Omental fat pad (tissue), 4 donors: ENCODE measurements at places on chromosomes 5 and 9. TPM values are rescaled to one million over a fixed set of nuclear protein-coding genes. Genes with fewer than 3 reads are reported as not detected.

The BTNL3 gene
- 0.50 TPM for total RNA-seq

The FOCAD gene
- 57.4 TPM for total RNA-seq

The ZFP2 gene
- total RNA-seq = 5.8 TPM

The TAF9 gene
- 52.8 TPM for total RNA-seq

The ADCY2 gene
- 2.4 TPM for total RNA-seq

The CNTNAP3B gene
- 13.8 TPM for total RNA-seq

The C9 gene
- not detected for total RNA-seq

The KIF20A gene
- total RNA-seq = 0.37 TPM

- DNase-seq = peak; percentile 8
Observed at GRCh38 chr9:37920471-37921167, 16.7 kb upstream of the SLC25A51 start.

DNA sequence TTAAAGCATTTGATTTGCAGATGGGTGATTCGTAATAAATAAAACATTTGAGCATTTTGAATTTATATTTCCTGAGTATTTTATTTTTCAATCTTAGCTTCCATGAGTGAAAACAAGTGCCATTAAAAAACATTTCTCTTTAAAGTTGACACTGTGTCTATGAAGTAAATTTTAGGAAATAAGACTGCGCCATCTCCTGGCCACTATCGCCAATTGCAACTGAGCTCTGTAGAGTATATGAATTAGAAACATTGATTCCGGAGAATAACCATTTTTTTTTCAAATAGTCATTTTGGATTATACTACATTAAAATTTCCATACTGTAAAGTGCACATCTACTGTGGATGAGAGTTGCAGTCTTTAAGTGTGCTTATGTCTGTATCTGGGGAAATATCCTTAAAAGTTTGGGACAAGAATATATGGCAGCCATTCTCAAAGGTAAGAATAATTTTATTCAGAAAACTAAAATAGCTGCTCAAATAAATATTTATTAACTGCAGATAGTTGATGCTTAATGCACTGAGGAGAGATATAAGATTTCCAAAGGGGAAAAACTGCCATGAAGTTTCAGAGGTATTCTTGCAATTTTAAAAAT, 5.9 kb downstream of the DMRTA1 start:
- DNase-seq = peak; percentile 35

- no peak for DNase-seq
Observed at GRCh38 chr5:8600843-8601242, 731.9 kb downstream of the MTRR start.

DNA sequence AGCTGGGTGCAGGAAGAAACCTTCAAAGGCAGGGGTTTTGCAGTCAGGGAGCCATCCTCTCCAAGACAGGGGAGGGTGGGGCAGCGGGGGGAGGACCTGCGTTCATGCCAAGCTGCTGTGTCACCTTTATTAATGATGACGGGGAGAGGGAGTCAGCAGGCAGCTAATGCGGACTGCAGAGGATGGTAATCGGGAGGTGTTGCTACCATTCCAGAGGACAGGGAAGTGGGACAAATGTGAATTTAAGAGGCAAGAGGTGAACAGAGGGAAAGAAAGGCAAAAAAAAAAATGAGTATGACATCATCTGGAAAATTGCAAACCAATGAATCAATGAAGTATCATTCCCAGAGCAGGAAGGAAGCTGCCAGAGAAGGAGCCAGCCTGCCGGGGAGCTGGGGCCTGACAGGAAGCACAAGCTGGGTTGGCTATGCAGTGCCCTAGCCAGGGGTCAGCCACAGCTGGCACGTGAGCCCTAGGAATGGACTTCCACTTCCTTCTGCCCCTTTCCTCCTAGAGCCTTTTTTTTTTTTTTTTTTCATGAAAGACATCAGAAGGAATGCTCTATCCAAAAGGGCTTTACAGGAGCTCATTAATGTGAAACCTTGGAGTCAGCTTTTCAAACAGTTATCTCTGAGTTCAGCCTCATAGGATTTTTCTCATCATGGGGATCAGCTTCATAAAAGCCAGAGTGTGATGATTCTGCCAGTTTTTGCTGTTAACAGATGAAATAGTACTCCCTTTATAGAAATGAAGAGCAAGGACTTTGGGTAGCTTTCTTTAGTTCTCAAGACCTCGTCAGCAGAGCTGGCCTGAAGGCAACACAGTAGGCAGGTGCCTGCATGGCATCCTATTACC, 9.2 kb downstream of the INSYN2B start:
- no peak for DNase-seq

DNA sequence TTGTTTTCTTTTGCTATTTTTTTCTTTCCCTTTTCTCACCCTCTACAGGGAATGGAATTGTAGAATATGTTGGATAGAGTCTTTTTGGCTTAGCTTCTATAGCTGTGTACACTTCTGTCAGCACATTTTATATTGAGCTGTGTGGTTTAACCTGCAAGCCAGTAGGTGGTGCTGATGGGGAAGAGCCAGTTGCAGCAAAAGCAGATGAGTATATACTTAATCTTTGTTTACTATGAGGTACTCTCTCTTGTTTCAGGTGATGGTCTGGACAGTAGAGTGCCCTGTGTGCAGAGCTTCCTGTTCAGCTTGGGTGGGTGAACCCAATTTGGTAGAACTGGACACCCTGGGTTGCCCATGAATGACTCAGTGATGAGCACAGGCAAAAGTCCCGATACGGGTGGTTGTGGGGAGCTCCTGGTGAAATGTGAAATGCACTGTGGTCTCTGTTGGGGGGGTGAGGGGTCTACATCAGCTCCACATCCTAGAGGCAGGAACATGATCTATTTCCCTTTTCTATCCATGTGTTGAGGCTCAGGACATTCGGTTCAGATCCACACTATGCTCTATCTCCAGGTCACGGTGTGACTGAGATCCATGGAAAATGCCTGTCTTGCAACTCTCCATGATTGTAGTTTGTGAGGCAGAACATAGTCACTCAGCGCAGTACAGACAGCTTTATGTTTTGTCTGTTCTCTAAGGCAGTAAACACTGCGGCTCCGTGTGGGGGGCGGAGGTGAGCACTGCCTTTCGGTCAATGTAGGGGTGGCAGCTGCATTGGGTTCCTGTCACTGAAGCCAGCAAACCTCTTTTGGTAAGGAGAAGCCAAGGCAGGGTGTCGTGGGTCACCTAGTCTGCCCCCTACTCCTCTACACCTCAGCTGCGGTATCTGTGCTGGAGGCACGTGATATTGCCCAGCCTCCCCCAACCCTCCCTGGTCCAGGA, 353.2 kb downstream of the PRR16 start:
- DNase-seq = no peak

DNA sequence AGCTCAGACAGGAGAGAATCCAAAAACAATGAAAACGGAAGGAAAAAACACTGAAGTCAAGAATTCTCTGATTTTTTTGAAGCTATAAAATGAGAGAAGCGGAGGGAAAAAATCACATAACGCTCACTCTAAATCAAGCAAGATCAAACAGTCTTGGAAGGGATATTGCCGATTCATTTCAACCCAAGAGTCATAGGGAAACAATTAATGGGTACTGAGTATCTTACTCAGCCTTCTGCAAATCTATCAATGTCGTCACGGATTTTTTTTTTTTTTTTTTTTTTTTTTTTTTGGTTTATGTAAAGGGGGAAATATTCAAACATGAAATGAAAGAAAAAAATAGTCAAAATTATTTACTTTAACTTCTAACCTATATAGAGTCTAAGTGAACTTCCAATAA, 9.5 kb downstream of the MEF2C start:
- DNase-seq = no peak

GRCh38 chr9:2583308-2584013, 38.1 kb upstream of the VLDLR start:
- no peak for DNase-seq

DNA sequence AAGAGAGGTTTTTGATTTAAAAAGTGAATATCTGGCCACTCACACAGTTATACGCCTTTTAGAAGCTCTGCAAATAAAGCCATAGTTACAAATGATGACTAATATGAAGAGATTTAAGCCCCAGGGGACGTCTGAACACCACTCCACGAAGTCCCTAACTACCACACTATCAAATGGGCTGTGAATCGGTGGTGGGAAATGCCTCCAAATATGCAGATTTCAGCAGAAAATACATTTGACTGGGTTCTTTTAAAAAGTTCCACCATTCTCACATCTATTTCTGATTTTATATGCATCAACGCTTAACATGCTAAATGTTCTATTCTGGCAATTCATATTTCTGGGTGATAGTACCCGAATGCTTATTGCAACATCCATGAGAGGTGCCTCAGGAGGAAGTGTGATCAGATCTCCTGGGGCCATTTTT, 22.5 kb downstream of the TICAM2 start:
- no peak for DNase-seq

DNA sequence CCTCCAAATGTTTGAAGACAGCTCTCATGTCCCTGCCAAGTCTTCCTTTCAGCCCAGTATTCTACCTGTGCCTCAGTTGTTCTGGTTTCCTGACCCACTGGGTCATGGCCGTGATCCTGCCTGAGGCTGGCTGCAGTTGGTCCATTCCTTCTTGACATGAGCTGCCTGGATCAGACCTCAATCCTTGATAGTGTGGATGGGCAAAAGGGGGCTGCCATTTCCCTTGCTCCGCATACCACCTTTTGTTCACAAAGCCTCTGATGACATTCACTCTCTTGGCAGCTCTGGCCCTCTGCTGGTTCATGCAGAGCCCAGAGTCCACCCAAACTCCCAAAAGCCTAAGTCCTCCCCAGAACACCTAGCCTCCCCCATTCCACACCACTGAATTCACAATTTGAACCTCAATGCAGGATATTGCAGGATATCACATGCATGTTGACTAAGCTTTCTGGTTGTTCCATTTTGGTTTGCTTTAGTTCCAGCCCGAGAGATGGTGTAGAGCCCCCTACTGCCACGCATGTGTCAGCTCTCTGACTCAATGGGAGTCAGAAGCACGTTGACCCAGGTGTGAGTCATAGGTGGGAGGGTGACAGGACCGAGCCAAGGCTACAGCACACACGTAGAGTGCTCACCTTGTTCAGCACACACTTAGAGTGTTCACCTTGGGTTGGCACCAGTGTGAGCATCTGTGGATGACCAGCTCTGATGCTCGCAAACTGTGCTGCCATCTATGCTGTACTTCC, 137.2 kb downstream of the MTX3 start:
- no peak for DNase-seq

- no peak for DNase-seq
Observed at GRCh38 chr5:54825005-54825404, 160.4 kb downstream of the ESM1 start.

DNA sequence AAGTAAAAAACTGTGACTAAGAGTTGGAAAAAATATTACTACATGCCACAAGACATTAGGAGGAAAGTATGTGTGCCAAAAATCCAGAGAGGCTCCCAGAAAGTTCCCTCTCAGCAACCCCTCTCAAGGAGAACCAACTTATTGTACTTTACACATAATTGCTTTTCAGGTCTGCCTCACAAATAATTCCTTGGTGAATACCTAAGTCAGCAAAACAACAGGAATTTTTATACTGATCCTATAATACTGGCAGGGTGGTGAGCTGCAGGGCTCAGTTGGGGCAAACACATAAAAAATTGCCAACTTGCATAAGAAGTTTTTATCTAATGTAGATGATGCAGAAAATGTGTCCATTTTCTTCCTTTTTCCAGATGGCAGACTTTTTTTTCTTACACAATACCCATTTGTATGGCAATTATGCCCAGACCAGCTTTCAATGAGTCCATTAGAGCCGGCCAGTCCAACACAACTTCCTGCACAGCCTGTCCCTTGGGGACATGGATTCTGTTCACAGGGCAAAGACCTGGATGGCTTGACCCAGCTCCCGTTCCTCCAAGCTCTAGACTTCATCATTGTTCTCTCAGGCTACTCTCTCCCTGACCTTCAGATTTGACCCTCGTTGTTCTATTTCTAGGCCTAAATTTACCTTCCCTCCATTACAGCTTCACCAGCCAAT, 31.3 kb downstream of the MARCHF3 start:
- DNase-seq = no peak

DNA sequence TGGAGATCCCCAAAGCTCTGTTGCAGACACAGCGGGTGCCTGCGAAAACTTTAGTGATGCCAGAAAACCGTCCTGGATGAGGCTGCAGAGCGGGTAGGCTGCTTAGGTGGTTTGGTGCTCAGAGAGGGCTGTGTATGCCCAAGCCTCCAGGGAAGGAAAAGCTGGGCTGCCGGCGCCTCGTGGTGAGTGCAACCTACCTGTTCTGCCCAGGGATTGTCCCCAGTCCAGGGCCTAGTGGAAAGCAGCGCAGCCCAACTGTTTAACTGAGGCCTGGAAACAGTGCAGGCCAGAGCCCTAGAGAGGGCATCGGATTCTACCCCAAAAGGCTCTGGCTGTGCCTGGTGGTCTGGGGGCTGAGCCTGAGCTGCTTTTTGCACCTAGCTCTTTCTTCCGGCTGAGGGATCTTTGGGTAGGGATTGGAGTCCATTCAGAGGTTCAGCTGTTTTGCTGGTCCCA, 2.8 kb downstream of the LMX1B start:
- DNase-seq = no peak

DNA sequence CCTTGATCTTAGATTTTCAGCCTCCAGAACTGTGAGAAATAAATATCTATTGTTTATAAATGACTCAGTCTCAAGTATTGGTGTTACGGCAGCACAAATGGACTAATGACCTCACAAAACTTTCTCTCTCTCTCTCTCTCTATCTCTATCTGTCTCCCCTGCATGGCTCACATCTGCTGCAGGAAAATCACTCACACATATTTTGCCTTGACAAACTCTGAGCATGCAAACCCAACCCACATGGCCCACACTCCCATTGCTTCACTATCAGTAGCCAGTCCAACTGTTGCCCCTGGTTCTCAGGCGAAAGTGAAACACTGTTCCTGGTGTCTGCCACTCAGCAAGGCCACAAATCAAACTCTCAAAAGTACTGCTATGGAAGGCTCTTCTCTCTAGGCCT, 66.4 kb upstream of the PIK3R1 start:
- DNase-seq = no peak

DNA sequence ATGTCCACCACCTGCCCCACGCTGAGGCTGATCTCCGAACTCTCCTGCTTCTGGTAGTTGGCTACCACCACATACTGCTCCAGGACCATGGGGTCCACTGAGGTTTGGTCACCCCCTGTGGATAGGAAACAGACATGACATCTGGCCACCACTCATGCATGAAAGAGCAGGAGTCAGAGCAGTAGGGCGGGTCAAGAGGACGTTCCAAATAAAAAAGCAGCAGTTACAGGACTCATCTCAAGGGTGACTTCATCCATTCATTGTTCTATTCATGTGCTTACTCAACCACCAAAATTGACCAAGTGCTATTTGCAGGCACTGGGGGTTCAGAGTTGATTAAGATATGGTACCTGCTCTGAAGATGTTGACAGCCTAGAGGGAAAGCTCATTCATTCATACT, 79.2 kb upstream of the UBTD2 start:
- no peak for DNase-seq

- DNase-seq = no peak
Observed at GRCh38 chr5:132289097-132289496, 5.1 kb upstream of the SLC22A4 start.

- DNase-seq = no peak
Observed at GRCh38 chr5:137684761-137685160, 51.1 kb downstream of the KLHL3 start.
